Esophagus muscularis mucosa (tissue), 4 donors: ENCODE measurements at places on chromosomes 2 and 18. TPM values are rescaled to one million over a fixed set of nuclear protein-coding genes. Genes with fewer than 3 reads are reported as not detected.

C2orf80 gene
- total RNA-seq = not detected

E2F6 gene
- total RNA-seq = 18.0 TPM

- no peaks in the 10 kb centered on the region for H3K36me3 ChIP-seq
- no peaks in the 10 kb centered on the region for H3K27me3 ChIP-seq
- no peaks in the 10 kb centered on the region for H3K4me1 ChIP-seq
- no peak overlapping the region for H3K4me3 ChIP-seq
- H3K27ac ChIP-seq = no peak overlapping the region
- DNase-seq = no peak
These were observed 219.1 kb downstream of the TRIB2 start for GRCh38 chr2:12935796-12936195.

DNA sequence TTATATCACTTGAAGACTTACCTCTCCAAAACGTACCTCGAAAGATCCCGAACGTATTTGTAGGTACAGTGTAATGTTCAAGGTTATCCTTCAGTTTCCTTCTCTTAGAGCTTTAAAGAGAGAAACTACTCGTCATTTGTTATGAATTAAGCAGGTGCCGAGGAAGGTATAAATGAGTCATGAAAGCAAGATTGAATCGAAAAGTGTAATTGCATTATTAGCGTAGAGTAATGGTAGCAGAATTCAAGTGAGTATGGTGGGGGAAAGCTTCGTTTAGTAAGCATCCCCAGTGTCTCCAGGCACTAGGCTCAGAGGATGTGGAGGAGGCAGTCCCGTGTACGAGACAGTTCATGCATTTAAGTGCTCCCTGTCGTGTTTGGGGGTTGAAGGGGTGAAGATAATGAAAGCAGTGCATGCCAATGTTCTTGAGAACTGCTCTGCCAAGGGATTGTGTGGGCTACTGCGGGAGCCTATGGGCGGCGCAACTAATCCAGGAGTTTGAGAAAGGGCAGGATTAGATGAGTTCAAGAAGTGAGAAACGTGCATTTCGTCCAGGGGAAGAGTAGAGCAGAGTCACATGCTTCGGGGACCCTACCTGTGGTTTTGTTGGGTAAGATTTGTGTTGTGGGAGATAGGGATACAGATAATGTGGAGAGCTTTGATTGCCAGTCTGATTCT, 858 bp downstream of the POLR1B start:
- H3K27me3 ChIP-seq = no peaks in the 10 kb centered on the region
- no peak overlapping the region for H3K27ac ChIP-seq
- H3K4me3 ChIP-seq = peak overlapping the region; percentile 81

BOLL gene
- total RNA-seq = not detected

DNA sequence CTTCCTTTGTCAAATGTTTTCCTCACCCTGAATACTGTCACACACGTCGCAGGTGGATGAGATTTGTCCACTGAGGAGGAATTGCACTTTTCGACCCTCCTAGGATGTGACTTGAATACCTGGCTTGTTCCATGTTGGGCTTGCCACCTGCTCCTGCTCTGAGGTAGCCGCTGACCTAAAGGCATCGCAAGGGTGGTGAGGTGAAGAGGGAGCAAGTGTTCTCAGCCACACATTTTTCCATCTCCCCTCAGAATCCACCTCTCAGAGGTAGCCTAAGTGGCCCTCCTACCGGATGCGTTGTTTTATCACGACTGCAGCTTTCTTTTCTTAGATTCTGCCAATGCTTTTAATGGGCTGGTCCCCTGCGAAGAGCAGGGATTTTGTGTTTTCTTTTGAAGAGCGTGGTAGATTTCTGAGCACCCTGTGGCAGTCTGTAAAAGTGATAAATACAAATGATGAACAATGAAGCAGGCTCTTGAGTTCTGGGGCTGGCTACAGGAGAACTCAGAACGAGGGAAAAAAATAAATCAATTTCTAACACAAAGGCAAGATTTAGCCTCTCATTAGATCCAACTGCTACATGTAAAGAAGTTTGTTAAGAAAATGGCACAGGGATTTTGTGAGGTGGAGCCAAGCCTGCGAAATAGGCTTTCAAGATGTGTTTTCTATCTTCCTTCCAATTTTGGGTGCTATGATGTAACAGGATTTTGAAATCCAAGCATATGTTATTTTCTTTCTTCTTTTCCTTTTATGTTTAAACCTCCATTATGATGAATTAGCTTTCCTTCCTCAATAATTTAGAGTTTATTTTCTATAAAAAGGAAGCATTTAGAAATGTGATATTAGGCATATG, 386.7 kb downstream of the TGIF1 start:
- no peaks in the 10 kb centered on the region for H3K27me3 ChIP-seq
- H3K27ac ChIP-seq = no peak overlapping the region
- H3K4me1 ChIP-seq = no peaks in the 10 kb centered on the region
- no peak overlapping the region for H3K4me3 ChIP-seq

GRCh38 chr18:50038448-50038847, 156.5 kb downstream of the MYO5B start:
- no peaks in the 10 kb centered on the region for H3K4me1 ChIP-seq
- H3K27ac ChIP-seq = no peak overlapping the region
- no peak for DNase-seq
- no peaks in the 10 kb centered on the region for H3K36me3 ChIP-seq
- H3K4me3 ChIP-seq = no peak overlapping the region

- DNase-seq = no peak
- H3K4me1 ChIP-seq = peaks cover 22% of the 10 kb centered on the region
- H3K4me3 ChIP-seq = no peak overlapping the region
These were observed 87.4 kb downstream of the ATP8B1 start for GRCh38 chr18:57715671-57716070.

DNA sequence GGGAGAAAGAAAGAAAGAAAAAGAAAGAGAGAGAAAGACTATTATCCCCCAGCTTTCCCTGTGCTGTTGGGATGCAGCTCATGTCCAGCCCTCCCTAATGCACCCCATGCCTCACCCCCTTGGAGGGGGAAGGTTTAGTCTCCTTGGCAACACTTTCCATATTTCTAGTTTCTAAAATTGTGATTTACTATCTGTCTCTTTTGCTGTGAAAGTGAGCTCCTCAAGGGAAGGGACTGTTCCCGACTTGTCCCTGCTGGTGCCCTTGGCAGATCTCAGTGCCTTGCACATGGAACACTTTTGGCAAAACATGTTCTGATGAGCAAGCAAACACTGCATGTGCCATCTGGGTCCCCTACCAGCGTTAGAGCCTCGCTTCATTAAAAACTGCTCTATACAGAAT, 11.7 kb upstream of the NAPG start:
- H3K27me3 ChIP-seq = no peaks in the 10 kb centered on the region
- peak overlapping the region; percentile 41 for H3K27ac ChIP-seq
- DNase-seq = no peak

C2orf74 gene
- 18.7 TPM for total RNA-seq

PIEZO2 gene
- total RNA-seq = 2.4 TPM

SLC16A14 gene
- 2.6 TPM for total RNA-seq

GRCh38 chr2:96859099-96859649, 1.4 kb upstream of the ANKRD39 start:
- no peaks in the 10 kb centered on the region for H3K27me3 ChIP-seq
- H3K27ac ChIP-seq = peak overlapping the region; percentile 86
- H3K4me1 ChIP-seq = peaks cover 35% of the 10 kb centered on the region
- no peak for DNase-seq
- H3K4me3 ChIP-seq = peak overlapping the region; percentile 65

RSAD2 gene
- total RNA-seq = 3.7 TPM
